ENCODE measurements at places on chromosomes 5 and 9. TPM values are rescaled to one million over a fixed set of nuclear protein-coding genes. Genes with fewer than 3 reads are reported as not detected.

Gene NR6A1
- 0.26 TPM for total RNA-seq

Gene DHFR
- total RNA-seq, result 26.7 TPM

Gene EPB41L4B
- total RNA-seq, result 11.4 TPM

Gene NTRK2
- total RNA-seq, result 27.5 TPM

Gene S1PR3
- 10.5 TPM for total RNA-seq

Gene CFAP90
- 0.13 TPM for total RNA-seq

Gene SLC6A19
- total RNA-seq, result not detected

Gene ATOX1
- 33.0 TPM for total RNA-seq

Gene CARTPT
- total RNA-seq, result not detected

Gene OTP
- not detected for total RNA-seq

Gene GZMA
- not detected for total RNA-seq

Gene CSF2
- total RNA-seq, result not detected

Gene PLPPR1
- not detected for total RNA-seq

Gene GPR150
- not detected for total RNA-seq

Gene GLRA1
- total RNA-seq, result not detected

Gene MAMDC4
- 0.39 TPM for total RNA-seq

Gene CYSRT1
- 0.52 TPM for total RNA-seq

Gene OGN
- 267 TPM for total RNA-seq

Gene DBH
- total RNA-seq, result not detected

Gene SYNPO
- total RNA-seq, result 9.7 TPM

Gene FGD3
- not detected for total RNA-seq
